ENCODE measurements at places on chromosomes 7 and 10.

DNA sequence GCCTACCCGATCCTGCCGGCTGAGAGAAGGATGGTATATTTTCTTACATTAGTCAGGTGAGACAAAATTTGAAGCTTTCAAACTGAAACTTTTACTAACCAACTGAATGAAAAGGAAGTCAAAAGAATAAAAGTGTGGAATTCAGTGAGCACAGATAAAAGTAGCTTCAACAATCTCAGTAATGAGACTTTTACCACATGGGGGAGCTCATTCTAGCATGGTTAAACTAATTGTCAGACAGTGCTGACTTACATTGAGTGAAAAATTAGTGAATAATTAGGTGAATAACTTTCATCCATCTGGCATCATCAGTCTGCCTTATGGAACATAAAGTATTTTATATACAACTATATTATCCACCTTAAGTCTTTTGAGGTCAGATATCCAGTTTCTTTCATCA, 8.4 kb downstream of the FAM237B start:
- DNase-seq, result no peak

GRCh38 chr10:60406182-60406581, 16.5 kb upstream of the ANK3 start:
- DNase-seq, result no peak

DNA sequence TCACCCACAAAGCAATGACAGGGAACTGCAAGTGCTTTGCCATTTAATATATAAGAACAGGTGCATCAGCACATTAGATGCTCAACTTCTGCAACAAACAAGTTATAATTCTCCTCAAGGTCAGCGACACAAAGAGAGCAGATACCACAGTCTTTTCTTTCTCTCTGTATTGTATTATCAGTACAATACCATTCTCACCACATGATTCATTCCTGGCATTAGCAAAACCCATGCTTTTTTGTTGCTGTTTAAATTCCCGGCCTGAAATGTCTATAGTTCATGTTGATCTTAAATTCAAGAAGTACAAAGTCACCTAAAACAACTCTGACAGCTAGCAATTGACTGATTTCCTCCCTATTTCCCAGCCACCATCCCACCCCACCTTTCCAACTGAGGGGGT, 111.8 kb upstream of the FEZF1 start:
- DNase-seq, result no peak

- no peak for DNase-seq
Observed at GRCh38 chr10:110770243-110770642, 101.5 kb upstream of the PDCD4 start.

DNA sequence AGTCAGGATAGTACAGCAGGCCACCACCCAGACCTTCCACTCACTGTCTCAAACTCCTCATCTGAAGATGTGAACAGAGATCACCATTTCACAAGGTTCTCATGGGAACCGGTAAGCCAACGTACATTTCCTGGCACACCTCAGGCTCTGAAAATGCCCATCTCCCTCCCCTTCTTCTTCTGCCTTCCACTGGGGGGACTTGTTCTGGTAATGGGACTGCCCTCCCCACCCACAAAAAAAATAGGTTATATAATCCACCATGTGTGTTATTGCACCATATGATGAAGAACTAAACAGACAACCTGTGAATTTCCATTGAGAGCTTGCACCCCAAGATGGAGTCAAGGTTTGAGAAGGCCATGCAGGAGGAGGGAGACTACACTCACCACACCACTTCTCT, 42.1 kb upstream of the IKZF1 start:
- no peak for DNase-seq

GRCh38 chr7:142579946-142580345, 169.3 kb upstream of the PRSS1 start:
- DNase-seq, result no peak

- no peak for DNase-seq
Observed at GRCh38 chr7:26493737-26494428, 202.2 kb downstream of the SNX10 start.
